ENCODE measurements at places on chromosomes 7 and 10. TPM values are rescaled to one million over a fixed set of nuclear protein-coding genes. Genes with fewer than 3 reads are reported as not detected.

VSTM4 gene
- polyA plus RNA-seq = 2.4 TPM

SLC26A5 gene
- not detected for polyA plus RNA-seq

PRXL2A gene
- 55.2 TPM for polyA plus RNA-seq

LRMDA gene
- 16.2 TPM for polyA plus RNA-seq

PIP gene
- polyA plus RNA-seq = not detected

ZNF239 gene
- polyA plus RNA-seq = not detected

MEST gene
- polyA plus RNA-seq = 15.9 TPM

TAS2R4 gene
- 0.15 TPM for polyA plus RNA-seq

VAX1 gene
- not detected for polyA plus RNA-seq

CHN2 gene
- 22.3 TPM for polyA plus RNA-seq
